Activated T-cell treated with anti-CD3 and anti-CD28 coated beads for 24 hours (primary cell): ENCODE measurements at places on chromosomes 7 and 10.
A peak's percentile ranks its signal among the peaks of the same experiment; 100 is the strongest.

- no peak for DNase-seq
Observed at GRCh38 chr7:115728518-115728917, 302.0 kb downstream of the TFEC start.

- no peak for DNase-seq
Observed at GRCh38 chr7:157442993-157443831, 106.4 kb downstream of the DNAJB6 start.

- peak; percentile 69 for DNase-seq
Observed at GRCh38 chr10:128069351-128070051, 56.7 kb downstream of the MKI67 start.

DNA sequence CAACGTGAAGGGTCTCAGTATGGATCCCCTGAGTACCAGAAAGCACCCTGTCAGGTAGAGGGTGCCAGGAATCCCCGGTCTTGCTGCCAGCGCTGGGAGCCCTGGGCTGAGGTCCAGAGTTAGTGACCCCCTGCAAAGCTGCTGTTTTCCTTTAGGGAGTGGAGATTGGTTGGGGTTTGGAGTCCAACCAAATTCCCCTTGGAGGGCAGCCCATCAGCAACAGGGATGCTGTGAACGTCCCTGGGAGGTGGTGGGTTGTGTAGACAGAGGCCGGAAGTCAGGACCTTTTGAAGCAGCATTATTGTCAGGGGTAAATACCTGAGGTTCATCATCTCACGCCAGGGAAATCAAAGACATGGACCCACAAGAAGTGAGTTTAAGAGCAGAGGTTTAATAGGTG is 104.2 kb downstream of the COL26A1 start:
- DNase-seq: no peak

- DNase-seq: peak; percentile 73
Observed at GRCh38 chr7:38463277-38464225, 167.6 kb downstream of the AMPH start.

GRCh38 chr10:84665883-84666463 is 337.6 kb downstream of the CCSER2 start:
- no peak for DNase-seq

GRCh38 chr10:78047314-78047891 is 13.7 kb downstream of the RPS24 start:
- peak; percentile 74 for DNase-seq

DNA sequence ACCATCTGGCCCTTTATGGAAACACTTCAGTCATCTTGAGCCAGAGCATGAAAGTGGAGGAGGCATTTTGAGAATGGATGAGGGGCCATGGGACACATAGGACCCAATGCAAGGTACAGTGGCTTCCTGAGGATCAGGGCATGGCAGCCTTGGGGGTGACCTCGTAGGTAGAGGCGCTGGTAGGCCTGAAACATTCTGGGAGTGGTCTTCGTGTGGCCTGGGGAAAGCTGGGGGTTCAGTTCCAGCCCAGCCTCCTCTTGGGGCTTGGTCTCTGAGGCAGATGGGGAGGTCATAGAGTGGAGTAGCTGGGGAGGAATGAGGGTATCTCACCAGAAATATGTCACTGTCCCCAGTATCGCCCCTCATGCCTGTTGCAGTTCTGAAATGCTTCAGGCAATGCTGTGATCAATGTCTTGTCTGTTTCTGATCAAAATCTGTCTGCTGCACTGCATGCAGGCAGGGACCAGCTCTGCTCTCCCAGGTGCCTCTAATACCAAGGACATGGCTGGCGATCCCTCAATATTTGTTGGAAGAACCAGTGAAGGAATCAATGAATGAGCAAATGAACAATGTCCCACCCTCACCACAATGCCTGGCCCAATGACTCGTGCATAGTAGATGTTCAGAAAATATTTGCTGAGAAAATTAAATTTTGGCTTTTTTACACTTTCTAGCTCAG is 90.9 kb downstream of the CHST15 start:
- no peak for DNase-seq

- no peak for DNase-seq
Observed at GRCh38 chr7:25951414-25952260, 200.4 kb upstream of the NFE2L3 start.

- DNase-seq: no peak
Observed at GRCh38 chr10:84395581-84395980, 67.2 kb downstream of the CCSER2 start.

DNA sequence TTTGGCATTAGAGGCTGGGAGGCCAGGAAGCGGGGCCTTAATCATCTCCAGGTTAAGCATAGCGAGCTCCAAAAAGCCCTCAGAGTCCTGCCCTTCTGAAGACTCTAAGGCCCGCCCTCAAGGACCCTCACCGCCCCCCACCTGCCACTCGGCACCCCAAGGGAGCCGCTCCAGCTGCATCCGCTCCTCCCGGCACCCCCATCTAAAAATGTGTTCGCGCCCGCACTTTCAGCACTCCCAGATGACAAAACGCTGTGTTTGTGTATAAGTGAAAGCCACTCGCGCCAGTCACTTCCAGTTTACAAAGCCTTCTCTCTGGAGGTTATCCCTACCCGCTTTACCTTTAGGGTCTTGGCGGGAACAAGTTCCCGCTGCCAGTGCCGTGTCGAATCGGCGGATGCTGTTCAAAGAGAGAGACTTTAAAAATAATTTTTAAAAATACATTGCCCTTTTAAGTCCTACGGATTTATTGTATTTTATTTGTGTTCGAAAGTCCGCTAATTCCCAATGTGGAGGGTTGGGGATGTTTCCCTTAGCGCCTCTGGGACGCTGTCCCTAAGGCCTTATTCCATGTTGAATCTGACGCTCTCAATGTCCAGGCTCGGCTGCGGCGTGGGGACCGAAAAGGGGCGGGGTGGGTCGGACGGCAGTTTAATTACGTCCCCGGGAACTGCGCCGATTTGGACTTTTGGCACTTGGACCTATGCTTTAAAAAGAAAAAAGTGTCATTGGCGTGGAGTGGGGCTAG is at the start of the genes DCLRE1A and NHLRC2:
Gene DCLRE1A, minus strand, starts transcription at position 70 of the 748 bp plus-strand sequence. CDS start 900 bp downstream, outside the sequence.
Gene NHLRC2, plus strand, starts transcription at position 649 of the 748 bp plus-strand sequence. CDS start 212 bp downstream, outside the sequence.
- peak; percentile 52 for DNase-seq

DNA sequence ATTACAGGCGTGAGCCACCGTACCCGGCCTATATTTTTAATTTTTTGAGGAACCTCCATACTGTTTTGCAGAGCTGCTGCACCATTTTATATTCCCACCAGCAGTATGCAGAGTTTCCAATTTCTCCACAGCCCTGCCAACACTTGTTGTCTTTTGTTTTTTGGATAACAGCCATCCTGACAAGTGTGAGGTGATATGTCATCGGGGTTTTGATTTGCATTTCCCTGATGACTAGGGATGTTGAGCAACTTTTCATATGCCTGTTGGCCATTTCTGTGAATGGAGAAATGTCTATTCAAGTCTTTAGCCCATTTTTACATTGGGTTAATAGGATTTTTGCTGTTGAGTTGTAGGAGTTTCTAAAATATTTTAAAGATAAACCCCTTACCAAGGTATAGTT is 22.2 kb downstream of the ENTPD7 start:
- DNase-seq: no peak

GRCh38 chr7:75993689-75994387 is 557 bp downstream of the TMEM120A start:
- no peak for DNase-seq

- DNase-seq: no peak
Observed at GRCh38 chr7:91112902-91113341, 151.3 kb upstream of the FZD1 start.

DNA sequence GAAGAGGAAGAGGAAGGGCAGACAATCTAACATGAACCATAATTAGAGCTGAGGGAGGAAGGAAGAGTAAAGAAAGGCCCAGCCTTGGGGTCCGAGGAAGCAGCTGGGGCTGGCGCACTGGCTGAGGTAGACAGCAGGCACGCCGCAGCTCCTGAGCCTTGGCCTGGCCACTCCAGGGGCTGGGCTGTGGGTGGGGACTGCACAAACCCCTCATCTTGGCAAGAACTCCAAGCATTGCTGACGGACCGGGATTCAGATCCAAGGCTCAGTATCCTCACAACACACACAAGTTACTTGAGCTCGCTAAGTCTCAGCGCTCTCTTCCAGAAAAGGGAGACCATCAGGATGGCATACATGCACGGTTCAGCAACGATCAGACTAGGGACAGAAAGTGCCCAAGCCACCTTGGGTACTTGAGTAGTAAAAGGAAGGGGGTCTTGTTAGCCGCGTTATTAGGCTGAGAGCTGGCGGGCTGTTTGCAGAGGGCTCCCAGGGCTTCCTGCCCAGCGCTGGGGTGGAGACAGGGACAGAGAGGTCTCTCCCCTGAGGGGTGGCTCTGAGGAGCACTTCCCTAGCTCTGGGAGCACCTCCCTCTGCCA is 4.5 kb downstream of the TNS3 start:
- no peak for DNase-seq

- no peak for DNase-seq
Observed at GRCh38 chr10:119919271-119919670, 26.7 kb downstream of the SEC23IP start.

DNA sequence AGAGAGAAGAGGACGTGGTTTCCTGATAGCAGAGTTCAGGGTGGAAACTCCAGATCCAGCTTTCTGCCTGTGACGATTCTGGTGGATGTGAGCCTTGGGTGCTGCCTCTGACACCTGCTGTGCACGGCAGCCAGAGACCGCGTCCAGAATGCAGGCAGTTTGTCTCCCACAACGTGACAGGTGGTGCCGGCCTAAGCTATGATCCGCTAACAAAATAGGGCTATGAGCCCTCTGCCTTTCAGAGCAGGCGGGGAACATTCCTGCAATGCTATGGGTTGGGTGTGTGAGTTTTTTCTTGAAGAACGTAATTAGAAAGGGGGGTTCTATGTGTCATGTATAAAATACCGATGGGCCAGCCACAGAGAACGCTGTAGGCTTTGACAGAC is 297.3 kb upstream of the PRKCQ start:
- DNase-seq: no peak

DNA sequence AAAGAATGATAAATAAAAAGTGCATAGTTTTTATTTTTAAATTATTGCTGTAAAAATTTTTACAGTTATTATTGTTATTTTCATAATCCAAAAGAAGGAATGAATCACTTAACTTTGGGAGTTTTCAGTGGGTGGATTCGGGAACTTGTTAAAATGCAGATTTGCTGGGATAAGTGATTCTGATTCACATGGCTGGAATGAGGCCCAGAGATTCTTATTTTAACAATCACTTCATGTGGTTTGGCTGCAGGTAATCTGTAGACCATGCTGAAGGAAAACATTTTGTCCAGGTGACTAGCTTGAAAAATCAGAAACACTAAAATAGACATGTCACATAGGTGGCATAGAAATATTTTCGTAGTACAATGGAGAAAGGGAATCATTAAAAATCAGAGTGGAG is 13.9 kb downstream of the CROT start:
- DNase-seq: no peak

DNA sequence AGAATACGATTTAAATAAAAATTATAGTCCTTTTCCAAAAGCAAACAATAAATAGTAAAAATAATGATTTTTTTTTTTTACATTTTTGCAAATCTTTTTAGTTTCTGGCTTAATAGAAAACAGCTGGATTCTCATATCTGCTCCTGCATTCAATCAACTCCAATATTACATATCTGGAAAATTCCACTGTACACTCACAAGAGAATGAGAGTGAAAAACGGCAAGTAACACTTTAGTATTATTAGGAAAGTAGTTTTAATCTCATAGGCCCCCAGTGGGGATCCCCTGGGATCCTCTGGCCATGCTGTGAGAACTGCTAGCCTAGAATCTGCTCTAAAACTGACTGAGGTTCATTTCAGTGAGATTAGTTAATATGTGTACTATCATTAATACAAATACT is 128.6 kb upstream of the LRRN3 start:
- no peak for DNase-seq

DNA sequence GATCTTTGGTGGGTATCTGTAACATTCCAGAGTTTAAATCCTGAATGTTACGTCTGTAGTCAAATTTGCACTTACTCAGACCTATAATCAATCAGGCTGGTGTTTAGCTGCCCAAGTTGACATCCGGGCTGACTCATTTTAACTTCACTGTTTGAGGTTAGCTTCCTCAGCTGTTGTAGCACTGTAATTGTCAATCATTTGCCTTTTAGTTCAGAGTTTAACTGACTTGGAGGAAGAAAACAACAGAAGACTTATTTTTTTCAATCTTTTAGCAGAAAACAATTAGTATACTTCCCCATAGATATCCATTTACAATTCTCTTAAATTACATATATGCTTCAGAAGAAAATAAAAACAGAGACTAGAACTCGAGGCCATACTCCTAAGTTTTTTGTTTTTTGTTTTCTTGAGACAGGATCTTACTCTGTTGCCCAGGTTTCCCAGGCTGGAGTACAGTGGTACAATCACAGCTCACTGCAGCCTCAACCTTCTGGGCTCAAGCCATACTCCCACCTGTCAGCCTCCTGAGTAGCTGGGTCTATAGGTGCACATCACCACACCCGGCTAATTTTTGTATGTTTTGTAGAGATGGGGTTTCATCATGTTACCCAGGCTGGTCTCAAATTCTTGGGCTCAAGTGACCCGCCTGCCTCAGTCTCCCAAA is 38.5 kb upstream of the LRRC17 start:
- DNase-seq: no peak
